ENCODE measurements at places on chromosomes 5 and 9.

- DNase-seq, result no peak
Measured at GRCh38 chr5:174086751-174087150, 41.2 kb downstream of the NSG2 start.

DNA sequence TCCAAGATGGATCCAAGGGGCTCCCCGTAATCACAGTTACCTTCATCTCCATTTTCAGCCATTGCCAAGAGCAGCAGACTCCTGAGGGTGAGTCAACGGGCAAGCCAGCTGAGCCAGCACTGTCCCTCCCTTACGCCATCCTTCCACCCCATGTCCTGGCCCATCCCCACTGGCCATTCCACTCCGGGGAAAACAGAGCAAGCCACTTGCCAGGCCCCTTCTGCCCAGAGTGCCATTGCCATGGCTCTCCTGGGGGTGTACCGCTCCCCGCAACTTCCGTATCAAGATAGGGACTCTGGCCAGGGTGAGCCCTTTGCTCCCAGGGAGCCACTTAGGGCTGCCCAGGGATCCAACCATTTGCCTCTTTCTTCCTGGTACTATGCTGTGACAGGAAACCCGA is 48.9 kb upstream of the CDKN2AIPNL start:
- no peak for DNase-seq

GRCh38 chr5:139410993-139411828 is 7.3 kb upstream of the SPATA24 start:
- no peak for DNase-seq

- no peak for DNase-seq
Measured at GRCh38 chr5:166436872-166437271, 1854.6 kb upstream of the WWC1 start.

GRCh38 chr5:114883675-114884074 is 286.0 kb downstream of the TRIM36 start:
- no peak for DNase-seq

- no peak for DNase-seq
Measured at GRCh38 chr9:18675332-18675731, 201.4 kb downstream of the ADAMTSL1 start.
